ENCODE measurements at places on chromosomes 7 and 10.

- no peak for DNase-seq
Observed at GRCh38 chr7:27079234-27079975, 16.4 kb downstream of the HOXA1 start.

- no peak for DNase-seq
Observed at GRCh38 chr7:157234271-157234670, 95.5 kb downstream of the UBE3C start.

GRCh38 chr10:12636571-12636970 lies 287.2 kb downstream of the CAMK1D start:
- DNase-seq = no peak

DNA sequence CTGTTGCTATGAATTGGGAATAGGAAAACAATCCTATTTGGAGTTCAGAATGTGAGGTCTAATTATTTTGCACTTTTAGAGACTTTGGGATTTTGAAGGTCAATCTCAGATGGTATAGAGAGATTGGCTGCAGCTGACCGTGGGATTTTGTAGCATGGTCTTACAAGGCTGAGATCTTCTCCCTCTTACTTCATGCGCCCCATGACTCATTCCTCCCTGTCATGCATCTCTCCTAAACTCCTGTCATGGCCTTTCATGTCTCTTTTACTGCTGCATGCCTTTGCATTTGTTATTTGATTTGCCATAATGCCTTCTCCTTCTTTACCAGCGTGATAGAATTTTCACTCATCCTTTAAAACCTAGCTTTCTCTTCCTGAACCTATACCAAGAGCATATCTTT lies 133.1 kb downstream of the BBS9 start:
- DNase-seq = no peak

DNA sequence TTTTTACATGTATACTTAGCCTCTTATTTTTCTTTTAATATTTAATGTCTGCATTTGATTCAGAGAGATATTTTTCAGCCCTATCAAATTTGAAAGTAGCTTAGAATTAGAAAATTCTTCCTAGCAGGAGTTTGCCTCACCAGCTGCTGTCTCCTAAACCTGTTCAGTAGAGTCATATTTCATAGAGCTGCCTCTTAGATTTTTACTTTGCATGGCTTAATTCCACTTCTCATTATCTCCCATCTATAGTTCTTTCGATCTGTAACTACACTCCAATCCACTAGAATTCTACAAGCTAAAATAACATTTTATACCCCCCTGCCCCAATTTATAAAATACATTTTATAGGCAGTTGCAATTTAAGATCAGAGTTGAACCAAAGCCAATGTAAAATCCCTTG lies 227.0 kb downstream of the ANK3 start:
- no peak for DNase-seq

- no peak for DNase-seq
Observed at GRCh38 chr7:55508221-55509011, 63.9 kb downstream of the VOPP1 start.

GRCh38 chr7:14425559-14425958 lies 436.1 kb upstream of the ETV1 start:
- DNase-seq = no peak

GRCh38 chr10:73879296-73880173 lies 5.2 kb upstream of the CAMK2G start:
- DNase-seq = peak; percentile 96

DNA sequence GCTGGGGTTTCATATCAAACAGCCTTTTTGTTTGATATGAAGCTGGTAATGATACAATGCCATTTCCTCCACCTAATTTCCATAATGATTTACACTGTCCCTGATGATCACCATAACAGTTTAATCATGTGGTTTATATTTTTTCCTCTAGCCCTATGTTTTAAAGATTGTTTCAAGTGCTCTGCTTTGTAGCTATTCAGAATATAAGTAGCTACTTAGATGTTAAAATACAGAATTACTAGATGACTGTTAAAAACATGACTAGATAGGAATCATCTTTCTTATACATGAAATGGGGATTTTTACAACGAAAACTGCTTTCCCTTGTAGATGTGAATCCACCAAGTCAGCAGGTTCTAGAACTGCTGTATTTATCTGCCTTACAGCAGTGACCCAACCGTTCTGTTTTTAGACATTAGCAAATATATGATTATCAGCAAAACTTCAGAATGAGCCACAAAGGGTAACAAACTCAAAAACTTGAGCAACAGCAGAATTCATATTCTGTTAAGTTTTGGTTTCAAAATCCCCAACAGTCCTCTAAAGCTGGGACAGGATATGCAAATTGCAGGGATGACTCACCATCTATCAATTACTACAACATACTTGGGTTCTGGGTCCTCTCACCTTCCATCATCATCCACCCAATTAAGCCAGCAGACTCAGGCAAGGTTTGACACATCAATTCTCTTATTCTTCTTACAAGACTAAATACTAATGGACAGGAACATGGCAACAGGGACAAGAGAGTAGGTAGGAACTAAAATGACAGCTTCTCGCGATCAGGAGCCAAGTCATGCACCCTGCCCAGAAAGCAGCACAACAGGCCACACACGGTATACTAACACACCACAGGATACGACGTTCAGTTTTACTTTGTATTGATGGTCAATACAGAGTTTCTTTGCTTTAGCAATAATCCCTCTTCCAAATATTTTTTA lies 83.9 kb downstream of the PIP4K2A start:
- no peak for DNase-seq

DNA sequence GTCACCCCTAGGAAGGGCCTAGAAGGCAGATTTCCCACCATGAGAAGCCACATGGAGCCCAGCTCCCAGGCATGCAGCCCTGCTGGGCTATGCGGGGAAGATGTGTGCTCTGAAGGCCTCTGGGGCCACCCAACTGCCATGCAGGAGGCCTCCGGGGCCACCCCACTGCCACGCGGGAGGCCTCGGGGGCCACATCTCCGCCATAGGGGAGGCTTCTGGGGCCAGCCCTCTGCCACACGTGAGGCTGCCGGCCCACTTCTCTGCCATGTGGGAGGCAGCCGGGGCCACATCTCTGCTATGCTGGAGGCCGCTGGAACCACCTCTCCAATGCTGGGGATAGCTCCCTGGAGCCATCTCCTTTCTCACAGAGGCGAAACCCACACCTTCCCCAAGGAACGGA lies 451.8 kb downstream of the DNAJB6 start:
- no peak for DNase-seq

- DNase-seq = no peak
Observed at GRCh38 chr7:1127001-1127400, 33.0 kb downstream of the ZFAND2A start.
